Immature natural killer cell (primary cell): ENCODE measurements at places on chromosomes 2 and 18. TPM values are rescaled to one million over a fixed set of nuclear protein-coding genes. Genes with fewer than 3 reads are reported as not detected.

CRYBA2 gene
- polyA plus RNA-seq, result not detected

FAM210A gene
- polyA plus RNA-seq, result 14.2 TPM

GRCh38 chr2:9463698-9464034 is 10.7 kb upstream of the IAH1 start:
- no peak overlapping the region for H3K4me3 ChIP-seq
- H3K27ac ChIP-seq, result peak overlapping the region; percentile 71
- DNase-seq, result peak; percentile 52
- H3K27me3 ChIP-seq, result no peaks in the 10 kb centered on the region
- H3K36me3 ChIP-seq, result peaks cover 18% of the 10 kb centered on the region

GRCh38 chr2:104793966-104794365 is 59.9 kb upstream of the POU3F3 start:
- H3K27ac ChIP-seq, result no peak overlapping the region
- DNase-seq, result no peak
- H3K4me3 ChIP-seq, result no peak overlapping the region
- H3K36me3 ChIP-seq, result no peaks in the 10 kb centered on the region
- H3K27me3 ChIP-seq, result peaks cover 4% of the 10 kb centered on the region

IL1RL2 gene
- not detected for polyA plus RNA-seq

- no peak overlapping the region for H3K4me3 ChIP-seq
- no peak for DNase-seq
- peaks cover 4% of the 10 kb centered on the region for H3K27me3 ChIP-seq
- no peaks in the 10 kb centered on the region for H3K4me1 ChIP-seq
- no peak overlapping the region for H3K27ac ChIP-seq
Observed at GRCh38 chr18:7105268-7105667, 12.3 kb downstream of the LAMA1 start.

ALPG gene
- polyA plus RNA-seq, result not detected

GRCh38 chr2:226181909-226182308 is 617.7 kb downstream of the IRS1 start:
- H3K36me3 ChIP-seq, result no peaks in the 10 kb centered on the region
- no peak for DNase-seq
- no peak overlapping the region for H3K4me3 ChIP-seq
- no peak overlapping the region for H3K27ac ChIP-seq
- no peaks in the 10 kb centered on the region for H3K27me3 ChIP-seq
- no peaks in the 10 kb centered on the region for H3K4me1 ChIP-seq

DNA sequence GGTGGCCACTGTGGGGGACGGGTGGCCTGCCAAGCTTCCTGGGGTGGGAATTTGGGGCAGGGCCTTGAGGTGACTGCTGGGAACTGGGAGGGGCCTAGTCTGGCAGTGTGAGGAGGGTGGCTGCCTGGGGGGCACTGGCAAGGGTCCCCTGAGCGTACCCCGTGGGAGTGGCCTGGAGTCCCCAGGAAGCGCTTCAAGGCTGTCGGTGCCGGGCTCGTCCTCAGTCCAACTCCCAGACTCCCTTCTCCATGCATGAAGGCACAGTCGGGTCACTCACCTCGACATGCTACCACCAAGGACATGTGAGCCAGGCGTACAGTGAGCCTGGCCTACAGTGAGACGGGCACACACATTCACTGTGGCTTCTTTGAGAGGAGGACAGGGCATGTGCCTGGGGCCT is 105.3 kb downstream of the SMIM21 start:
- H3K36me3 ChIP-seq, result peaks cover 8% of the 10 kb centered on the region
- no peak for DNase-seq
- peaks cover 9% of the 10 kb centered on the region for H3K27me3 ChIP-seq
- H3K27ac ChIP-seq, result no peak overlapping the region
- no peaks in the 10 kb centered on the region for H3K4me1 ChIP-seq

GRCh38 chr2:178385595-178386148 is 65.3 kb downstream of the PRKRA start:
- no peak for DNase-seq
- H3K4me1 ChIP-seq, result no peaks in the 10 kb centered on the region
- peaks cover 1% of the 10 kb centered on the region for H3K27me3 ChIP-seq
- no peaks in the 10 kb centered on the region for H3K36me3 ChIP-seq
- no peak overlapping the region for H3K27ac ChIP-seq

DNA sequence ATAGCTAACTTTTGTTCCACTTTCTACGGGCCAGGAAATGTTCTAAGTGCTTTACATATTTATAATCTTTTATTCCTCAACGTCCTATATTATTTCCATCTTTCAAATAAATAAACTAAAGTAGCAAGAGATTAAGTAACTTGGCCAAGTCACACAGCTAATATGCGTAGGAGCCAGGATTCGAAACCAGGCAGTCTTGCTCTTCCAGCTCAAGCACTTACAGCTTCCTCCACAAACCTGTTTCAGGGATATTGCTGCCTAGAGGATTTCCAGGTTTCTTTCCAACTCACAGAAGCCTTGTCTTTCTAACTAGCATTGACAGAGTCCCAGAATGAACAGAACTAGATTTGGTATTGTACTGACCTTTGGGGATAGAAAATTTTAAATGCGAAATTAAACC is 102.5 kb downstream of the FIGN start:
- peaks cover 2% of the 10 kb centered on the region for H3K27me3 ChIP-seq
- H3K4me3 ChIP-seq, result no peak overlapping the region
- DNase-seq, result no peak
- no peaks in the 10 kb centered on the region for H3K36me3 ChIP-seq

DNA sequence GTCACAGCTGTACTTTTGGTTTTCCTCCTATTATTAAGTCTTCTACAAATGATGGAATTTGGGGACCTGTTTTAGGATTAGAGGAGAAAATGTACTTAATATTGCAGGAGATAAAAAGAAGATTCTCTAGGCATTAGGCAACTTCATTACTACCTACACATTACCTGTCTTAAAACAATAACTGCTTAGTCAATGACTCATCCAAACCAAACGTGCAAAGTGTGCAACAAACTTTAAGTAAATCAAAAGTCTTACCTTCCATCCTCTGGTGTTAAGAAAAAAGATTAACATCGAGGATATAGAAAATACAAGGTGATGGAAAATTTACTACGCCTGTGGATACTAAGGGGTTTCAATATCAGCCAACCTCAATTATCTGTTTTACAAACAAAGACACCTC is 285.3 kb upstream of the KYNU start:
- no peaks in the 10 kb centered on the region for H3K36me3 ChIP-seq
- no peak overlapping the region for H3K4me3 ChIP-seq
- H3K4me1 ChIP-seq, result no peaks in the 10 kb centered on the region
- H3K27me3 ChIP-seq, result peaks cover 1% of the 10 kb centered on the region

DNA sequence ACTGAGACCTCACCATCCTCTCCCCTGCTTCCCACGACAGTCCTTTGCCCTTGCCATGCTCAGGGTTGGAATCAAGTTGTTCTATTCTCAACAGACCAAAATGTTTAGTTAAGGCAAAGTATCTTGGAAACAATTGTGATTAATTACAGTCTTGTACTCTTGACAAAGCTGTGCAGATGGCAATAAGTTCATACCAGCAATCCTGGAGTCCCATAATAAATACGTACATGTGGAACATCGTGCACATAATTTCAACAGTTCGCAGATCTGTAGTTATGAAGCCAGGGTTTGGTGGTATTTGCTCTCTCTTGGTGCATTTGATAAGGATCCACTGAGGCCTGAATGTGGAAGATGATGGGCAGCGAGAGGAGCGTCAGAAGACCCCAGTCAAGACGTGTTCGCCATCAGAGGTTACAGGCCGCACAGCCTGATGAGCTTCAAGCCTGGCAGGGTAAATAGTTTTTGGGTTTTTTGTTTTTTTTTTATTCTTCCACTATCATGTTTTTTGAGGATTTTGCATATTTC is 52.9 kb upstream of the EML6 start:
- no peak overlapping the region for H3K4me3 ChIP-seq
- no peak overlapping the region for H3K27ac ChIP-seq
- no peak for DNase-seq

CHRND gene
- not detected for polyA plus RNA-seq

GRCh38 chr2:237128026-237128703 is 42.5 kb downstream of the COPS8 start:
- no peaks in the 10 kb centered on the region for H3K36me3 ChIP-seq
- no peaks in the 10 kb centered on the region for H3K27me3 ChIP-seq
- no peak for DNase-seq
- no peak overlapping the region for H3K27ac ChIP-seq
- H3K4me1 ChIP-seq, result no peaks in the 10 kb centered on the region

DNA sequence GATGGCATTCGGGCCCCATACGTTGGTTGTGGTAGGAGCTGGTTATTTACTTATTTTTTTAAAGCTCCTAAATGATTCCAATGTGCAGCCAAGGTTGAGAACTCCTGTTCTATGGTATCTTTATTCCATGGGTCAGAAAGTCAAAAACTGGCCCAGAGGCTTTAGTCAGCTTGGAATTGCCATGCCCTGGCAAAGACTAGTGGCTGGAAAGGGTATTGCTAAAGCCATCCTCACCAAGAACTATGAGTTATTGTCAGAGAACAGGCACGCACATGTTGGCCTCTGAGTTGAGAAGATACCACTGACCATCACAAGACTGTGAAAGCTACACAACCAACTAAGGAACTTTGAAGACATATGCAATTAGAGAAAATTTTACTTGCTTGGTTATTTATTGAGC is 47.9 kb upstream of the ACMSD start:
- H3K4me3 ChIP-seq, result no peak overlapping the region
- no peak overlapping the region for H3K27ac ChIP-seq
- H3K27me3 ChIP-seq, result peaks cover 11% of the 10 kb centered on the region
- no peak for DNase-seq
- peaks cover 5% of the 10 kb centered on the region for H3K36me3 ChIP-seq

DNA sequence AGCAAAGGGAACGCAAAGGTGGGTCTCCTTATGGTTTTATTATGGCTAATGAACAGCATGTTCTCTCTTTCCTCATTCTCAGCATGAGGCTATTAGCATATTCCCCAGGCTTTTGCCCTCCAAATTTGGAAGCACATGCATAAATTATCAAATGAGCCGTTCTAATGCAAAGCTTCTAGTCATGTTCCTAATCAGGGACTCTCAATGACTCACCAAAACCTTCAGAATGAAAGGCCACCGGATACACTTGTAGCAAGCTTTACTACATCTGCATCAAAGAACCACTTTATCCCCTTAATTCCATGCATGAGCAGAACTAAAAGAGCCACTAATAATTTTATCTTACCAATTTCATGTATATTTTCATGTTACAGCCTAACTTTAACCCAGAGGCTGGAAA is 310.5 kb downstream of the LRATD1 start:
- no peaks in the 10 kb centered on the region for H3K4me1 ChIP-seq
- H3K36me3 ChIP-seq, result no peaks in the 10 kb centered on the region
- H3K27ac ChIP-seq, result no peak overlapping the region
- no peak for DNase-seq
- no peak overlapping the region for H3K4me3 ChIP-seq

TCF23 gene
- polyA plus RNA-seq, result not detected

IWS1 gene
- polyA plus RNA-seq, result 13.1 TPM

DNA sequence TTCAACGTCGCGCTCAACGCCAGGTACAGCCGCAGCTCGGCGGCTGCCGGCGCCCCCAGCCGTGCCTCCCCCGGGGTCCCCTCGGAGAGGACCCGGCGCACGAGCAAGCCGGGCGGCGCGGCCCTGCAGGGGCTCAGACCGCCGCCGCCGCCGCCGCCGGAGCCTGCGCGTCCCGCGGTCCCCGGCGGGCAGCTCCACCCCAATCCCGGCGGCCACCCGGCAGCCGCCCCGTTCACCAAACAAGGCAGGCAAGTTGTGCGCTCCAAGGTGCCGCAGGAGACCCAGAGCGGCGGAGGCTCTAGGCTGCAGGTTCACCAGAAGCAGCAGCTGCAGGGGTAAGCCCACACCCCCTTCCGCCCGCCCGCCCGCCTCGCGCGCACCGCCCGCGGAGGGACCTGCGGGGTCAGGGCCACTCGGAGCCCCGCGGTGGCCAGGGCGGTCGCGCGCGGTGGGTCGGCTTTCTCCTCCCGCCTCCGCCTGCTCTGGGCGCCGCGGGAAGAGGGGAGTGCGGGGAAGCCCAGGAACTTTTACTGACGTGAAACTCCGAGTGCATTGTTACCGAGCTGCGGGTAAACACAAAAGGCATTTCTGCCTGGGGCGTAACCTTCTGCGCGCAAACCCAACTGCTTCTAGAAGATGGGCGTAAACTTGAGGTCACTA is 861 bp downstream of the LTBP1 start:
- peaks cover 7% of the 10 kb centered on the region for H3K4me1 ChIP-seq
- H3K36me3 ChIP-seq, result no peaks in the 10 kb centered on the region
- H3K27me3 ChIP-seq, result peaks cover 2% of the 10 kb centered on the region

- H3K4me1 ChIP-seq, result no peaks in the 10 kb centered on the region
- H3K27ac ChIP-seq, result no peak overlapping the region
- no peak overlapping the region for H3K4me3 ChIP-seq
- no peaks in the 10 kb centered on the region for H3K36me3 ChIP-seq
- no peak for DNase-seq
Observed at GRCh38 chr2:6212491-6212890, 520.3 kb downstream of the SOX11 start.

DNA sequence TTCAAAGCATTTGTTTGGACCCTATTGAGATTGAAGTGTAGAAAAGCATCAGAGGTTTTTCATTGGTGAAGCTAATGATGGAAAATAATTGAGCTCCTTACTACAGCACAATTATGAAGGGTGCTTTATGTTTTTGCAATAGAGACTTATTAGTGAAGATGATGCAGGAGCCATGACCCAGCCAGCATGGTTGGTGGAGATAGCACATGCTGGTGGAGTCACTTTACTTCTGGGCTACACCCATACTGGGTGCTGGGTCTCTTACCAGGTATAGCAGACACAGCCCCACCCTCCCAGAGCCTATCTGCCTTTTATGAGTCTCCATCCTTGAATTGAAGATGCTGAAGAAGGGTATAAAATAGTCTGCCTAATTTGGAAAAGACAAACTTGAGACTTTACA is 3.6 kb downstream of the ACP1 start:
- DNase-seq, result no peak
- H3K27ac ChIP-seq, result no peak overlapping the region
- H3K4me1 ChIP-seq, result peaks cover 58% of the 10 kb centered on the region
- H3K4me3 ChIP-seq, result no peak overlapping the region
- peaks cover 12% of the 10 kb centered on the region for H3K27me3 ChIP-seq
